ENCODE measurements at places on chromosomes 12 and 14. TPM values are rescaled to one million over a fixed set of nuclear protein-coding genes. Genes with fewer than 3 reads are reported as not detected.

GRCh38 chr14:22820731-22821130 is 5.5 kb upstream of the SLC7A7 start:
- H3K4me3 ChIP-seq = no peak overlapping the region
- DNase-seq = no peak
- no peaks in the 10 kb centered on the region for H3K4me1 ChIP-seq
- no peak overlapping the region for H3K27ac ChIP-seq
- H3K36me3 ChIP-seq = no peaks in the 10 kb centered on the region

CDH24 gene
- 4.4 TPM for total RNA-seq

DNA sequence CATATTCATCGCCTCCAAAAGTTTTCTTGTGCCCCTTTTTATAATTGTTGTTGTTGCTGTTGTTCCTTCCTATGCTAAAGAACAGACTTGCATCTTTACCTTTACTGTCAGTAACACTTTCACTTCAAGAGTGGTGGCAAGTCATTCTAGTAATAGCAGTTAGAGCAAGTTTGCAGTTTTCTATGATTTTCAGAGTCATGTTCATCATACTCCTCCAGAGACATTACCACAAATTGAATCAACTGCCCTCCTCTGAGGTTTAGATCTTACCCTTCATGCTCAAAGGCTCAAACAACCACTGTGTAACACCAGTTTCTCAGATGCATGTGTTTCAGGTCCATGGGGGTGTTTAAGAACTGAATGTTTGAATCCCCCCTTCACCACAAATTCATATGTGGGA is 763.4 kb downstream of the LRFN5 start:
- no peak for DNase-seq
- no peak overlapping the region for H3K4me3 ChIP-seq
- no peaks in the 10 kb centered on the region for H3K27me3 ChIP-seq
- H3K36me3 ChIP-seq = no peaks in the 10 kb centered on the region
- no peak overlapping the region for H3K27ac ChIP-seq

- H3K4me1 ChIP-seq = peaks cover 5% of the 10 kb centered on the region
- H3K36me3 ChIP-seq = no peaks in the 10 kb centered on the region
- H3K27me3 ChIP-seq = peaks cover 41% of the 10 kb centered on the region
These were observed 376 bp downstream of the INSM2 start for GRCh38 chr14:35534208-35534872.

CLEC9A gene
- total RNA-seq = 0.47 TPM

DNA sequence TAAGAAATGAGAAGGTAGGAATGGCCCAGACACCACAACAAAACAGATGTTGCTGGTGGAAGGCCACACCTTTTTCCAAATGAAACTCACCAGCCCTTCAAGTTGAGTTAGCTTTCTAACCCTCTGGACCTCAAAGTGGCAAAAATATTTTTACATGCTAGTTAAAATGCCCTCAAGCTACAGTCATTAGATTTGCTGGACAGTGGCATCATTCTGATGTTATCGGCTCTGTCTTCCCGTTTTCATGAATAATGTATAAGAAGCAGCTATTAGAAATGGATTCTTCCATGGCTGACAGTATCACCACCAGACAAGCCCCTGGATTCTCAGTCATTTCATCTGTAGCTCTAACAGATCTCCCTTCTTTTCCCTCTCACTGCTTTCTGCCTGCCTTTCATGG is 37.1 kb upstream of the PLXNC1 start:
- H3K36me3 ChIP-seq = no peaks in the 10 kb centered on the region
- H3K27ac ChIP-seq = no peak overlapping the region
- H3K4me1 ChIP-seq = no peaks in the 10 kb centered on the region
- H3K27me3 ChIP-seq = no peaks in the 10 kb centered on the region
- no peak overlapping the region for H3K4me3 ChIP-seq
- DNase-seq = no peak

- no peaks in the 10 kb centered on the region for H3K27me3 ChIP-seq
- no peaks in the 10 kb centered on the region for H3K4me1 ChIP-seq
- no peak overlapping the region for H3K4me3 ChIP-seq
- H3K36me3 ChIP-seq = no peaks in the 10 kb centered on the region
- H3K27ac ChIP-seq = no peak overlapping the region
These were observed 25.6 kb downstream of the EMP1 start for GRCh38 chr12:13222076-13222475.

HOTAIR gene
- not detected for total RNA-seq

FBXO33 gene
- total RNA-seq = 11.1 TPM

M6PR gene
- 122 TPM for total RNA-seq

IFNG gene
- not detected for total RNA-seq

DNA sequence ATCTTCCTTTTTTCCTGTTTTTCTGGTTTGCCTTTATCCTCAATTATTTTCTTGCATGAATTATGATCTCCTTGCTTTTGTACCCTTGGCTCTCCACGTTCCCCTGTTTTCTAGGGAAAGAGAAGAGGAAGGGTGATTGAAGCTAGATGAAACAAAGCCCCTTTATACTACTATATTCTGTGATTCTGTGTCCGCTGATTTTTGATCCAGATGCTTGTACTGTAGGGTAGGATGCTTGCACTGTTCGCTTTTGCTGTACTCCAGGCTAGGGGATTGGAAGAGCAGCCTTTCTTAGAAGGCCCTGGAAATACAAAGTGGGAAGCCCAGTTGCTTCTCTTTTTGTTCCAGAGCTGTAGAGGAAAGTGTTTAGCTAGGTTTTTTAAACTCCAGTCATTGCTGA is 35.1 kb upstream of the KLHDC2 start:
- H3K4me3 ChIP-seq = no peak overlapping the region
- no peaks in the 10 kb centered on the region for H3K4me1 ChIP-seq
- no peak overlapping the region for H3K27ac ChIP-seq
- no peak for DNase-seq
- H3K36me3 ChIP-seq = no peaks in the 10 kb centered on the region
- no peaks in the 10 kb centered on the region for H3K27me3 ChIP-seq
